ENCODE measurements at places on chromosomes 6 and 20.

- no peak for DNase-seq
Observed at GRCh38 chr6:36730424-36731380, 33.1 kb downstream of the RAB44 start.

GRCh38 chr6:19452495-19452894, 384.7 kb upstream of the ID4 start:
- no peak for DNase-seq

- no peak for DNase-seq
Observed at GRCh38 chr6:165618241-165618640, 44.8 kb downstream of the PDE10A start.

DNA sequence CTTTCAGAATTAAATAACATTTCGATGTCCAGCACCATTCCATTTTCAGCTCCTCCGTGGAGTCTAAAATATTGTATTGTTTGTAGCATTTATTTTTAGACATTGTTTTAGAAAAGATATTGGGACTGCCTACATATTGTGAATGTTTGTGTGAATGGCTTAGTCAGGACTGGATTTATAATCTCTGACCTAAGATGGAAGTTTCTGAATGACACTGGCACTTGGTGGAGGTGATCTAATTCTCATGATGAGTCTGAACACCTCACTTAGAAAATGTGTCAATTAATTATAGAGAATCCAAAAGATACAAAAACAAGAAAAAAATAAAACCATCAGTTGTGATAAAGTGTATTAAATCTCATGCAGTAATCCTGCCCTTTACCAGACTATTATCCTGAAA, 60.8 kb upstream of the HBS1L start:
- no peak for DNase-seq

DNA sequence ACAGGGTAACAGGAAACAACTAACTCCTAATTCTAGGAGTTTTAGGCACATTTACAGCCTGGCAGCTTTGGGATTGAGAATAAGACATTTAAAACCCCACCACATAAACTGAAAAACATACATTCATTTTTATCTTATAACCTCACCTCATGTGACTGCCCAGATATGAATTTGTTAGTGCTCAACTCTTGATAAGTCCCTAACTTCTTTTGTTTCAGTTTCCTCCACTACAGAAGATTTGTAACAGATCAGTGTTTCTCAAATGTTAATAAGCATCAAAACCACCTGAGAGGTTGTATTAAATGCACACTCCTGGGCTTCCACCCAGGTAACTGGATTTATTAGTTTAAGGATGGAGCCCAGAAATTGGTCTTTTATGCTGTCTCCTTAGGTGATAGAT, 190.1 kb upstream of the ARID1B start:
- no peak for DNase-seq

GRCh38 chr6:158789115-158789917, 29.9 kb downstream of the EZR start:
- no peak for DNase-seq

GRCh38 chr20:57395111-57395966, 4.1 kb downstream of the RBM38 start:
- DNase-seq = no peak

DNA sequence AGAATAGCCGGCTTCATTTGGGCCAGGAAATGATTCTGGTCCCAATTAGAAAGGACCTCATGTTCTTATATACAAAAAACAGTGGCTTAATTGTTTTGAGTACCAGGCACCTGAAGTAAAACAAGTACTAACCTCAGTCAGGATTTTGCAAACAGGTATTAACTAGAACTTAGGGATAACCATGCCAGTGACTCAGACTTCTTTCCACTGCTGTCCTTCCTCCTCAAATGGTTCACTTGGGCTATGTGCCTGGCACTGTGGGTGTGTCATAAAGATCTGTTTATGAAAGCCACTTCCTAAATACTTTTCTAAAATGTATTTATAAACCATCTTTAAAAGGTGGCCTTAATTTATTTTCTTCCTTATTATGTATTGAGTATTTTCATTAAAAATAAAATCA, 10.7 kb downstream of the CLDN20 start:
- peak; percentile 52 for DNase-seq

GRCh38 chr6:105270511-105270910, 90.7 kb upstream of the POPDC3 start:
- no peak for DNase-seq

DNA sequence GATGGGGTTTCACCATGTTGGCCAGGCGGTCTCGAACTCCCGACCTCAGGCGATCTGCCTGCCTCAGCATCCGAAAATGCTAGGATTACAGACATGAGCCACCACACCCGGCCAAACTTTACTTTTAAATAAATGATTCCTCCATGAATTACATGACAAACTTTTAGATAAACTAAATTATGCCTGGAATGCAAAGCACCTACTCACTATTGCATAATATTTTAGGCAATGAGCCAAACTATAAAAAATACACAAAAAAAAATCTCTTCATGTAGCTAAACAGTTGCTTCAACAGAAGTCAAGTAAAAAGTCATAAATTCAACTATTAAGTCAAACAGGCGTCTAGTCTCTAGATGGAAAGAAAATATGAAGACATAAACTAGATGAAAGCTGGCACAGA, 56.5 kb downstream of the PTPRK start:
- DNase-seq = peak; percentile 8

DNA sequence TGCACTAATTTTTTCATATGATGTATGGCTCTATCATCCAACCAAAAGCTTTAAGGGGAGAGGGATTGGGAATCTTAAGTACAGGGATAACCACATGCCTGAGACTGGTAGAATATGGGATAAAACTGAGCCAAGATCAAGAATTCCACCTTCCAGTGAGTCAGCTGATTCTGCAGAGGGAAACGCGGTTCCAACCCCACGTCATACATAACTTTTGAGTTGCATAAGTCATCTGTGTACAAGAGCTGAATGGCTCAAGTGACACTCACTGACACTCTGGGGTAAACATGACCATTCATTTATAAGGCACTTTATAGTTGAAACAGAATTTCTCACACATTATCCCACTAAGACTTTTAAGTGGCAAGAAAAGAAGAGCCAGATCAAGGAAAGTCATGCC, 16.4 kb downstream of the TRIM27 start:
- peak; percentile 68 for DNase-seq

DNA sequence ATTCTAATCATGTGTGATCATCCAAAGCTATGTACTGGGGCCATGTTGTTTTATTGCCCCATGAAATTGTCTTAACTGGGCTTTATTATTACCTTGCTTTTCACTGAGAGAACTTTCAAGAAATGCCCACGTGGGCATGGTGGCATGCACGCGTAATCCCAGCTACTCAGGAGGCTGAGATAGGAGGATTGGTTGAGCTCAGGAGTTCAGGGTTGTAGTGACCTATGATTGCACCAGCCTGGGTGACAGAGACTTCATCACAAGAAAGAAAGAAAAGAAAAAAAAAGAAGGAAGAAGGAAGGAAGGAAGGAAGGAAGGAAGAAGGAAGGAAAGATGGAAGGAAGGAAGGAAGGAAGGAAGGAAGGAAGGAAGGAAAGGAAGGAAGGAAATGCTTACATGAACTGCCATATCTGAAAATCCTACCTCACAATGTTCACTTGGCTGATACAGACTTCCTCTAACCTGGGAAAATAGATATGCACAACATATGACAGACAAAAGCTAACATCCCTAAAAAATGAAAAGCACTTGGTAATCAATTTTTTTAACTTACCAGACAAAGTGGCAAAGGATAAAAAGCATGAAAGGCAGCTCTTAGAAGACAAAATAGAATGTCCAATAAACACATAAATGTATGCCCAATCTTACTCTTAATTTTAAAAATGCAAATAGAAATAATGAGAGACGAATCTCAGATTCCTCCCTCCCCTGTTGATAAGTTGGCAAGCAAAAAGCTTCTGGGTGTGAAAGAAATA, 25.5 kb upstream of the TMEM244 start:
- DNase-seq = no peak

GRCh38 chr6:99821164-99821563, 172.9 kb downstream of the MCHR2 start:
- no peak for DNase-seq

DNA sequence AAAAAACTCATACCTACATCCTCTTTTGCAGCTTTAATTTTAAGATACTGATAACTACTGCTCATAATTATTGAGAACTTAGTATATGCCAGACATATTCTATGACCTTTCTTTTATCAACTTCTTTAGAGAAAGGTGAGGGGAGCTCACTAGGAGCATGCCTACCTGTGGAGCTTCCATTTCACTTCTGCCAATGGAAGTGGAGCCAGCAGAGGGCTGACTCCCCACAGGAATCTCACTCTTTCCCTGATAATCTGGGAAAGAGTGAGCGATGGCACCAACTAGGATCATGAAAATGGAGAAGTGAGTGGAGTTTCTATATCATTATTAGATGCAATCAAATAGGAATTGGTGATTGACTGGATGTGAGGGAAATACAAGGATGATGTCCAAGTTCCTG, 484.9 kb downstream of the LMBRD1 start:
- no peak for DNase-seq

DNA sequence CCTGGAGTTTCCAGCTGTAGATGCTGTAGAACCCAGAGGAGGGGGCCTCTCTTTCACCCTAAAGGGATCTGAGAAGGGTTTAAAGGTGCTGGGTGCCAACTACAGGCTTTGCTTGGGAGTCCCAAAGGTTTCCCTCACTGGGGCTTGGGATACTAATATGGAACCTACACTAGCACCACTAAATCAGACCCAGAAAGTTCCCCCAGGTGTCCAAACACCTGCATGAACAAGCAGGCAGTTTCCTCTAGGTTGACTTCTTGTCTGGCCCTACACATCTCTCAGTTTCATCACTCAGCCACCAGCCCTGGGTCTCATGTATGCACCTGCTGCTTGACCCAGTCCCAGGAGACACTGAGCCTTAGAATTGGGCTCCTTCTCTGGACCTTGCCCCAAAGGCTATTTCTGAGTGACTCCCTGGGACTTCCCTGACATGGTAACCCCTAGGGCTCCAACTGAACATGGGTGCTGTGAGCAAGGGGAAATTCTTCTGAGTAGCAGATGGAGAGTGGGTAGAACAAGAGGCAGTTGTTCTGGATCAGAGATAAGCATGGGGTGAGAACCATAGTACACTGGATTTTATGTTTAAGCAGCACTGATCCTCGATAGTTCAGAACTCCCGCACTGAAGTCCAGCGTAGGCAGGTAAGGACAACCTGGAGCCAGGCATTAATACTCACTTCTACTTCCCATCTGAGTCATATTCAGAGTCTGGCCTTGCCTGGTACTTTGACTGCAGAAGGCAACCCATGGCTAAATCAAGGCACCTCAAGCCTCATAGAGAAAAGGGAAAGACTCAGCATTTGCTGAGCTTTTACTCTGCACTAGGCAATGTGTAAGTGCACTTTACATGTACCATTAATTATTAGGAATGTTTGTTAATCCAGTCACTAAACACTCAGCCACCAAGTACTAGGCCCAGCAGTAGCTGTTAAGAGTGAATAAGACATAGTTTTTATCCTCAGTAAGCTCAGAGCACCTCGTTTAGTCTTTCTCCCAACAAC, 16.8 kb downstream of the BCL2L1 start:
- DNase-seq = no peak

DNA sequence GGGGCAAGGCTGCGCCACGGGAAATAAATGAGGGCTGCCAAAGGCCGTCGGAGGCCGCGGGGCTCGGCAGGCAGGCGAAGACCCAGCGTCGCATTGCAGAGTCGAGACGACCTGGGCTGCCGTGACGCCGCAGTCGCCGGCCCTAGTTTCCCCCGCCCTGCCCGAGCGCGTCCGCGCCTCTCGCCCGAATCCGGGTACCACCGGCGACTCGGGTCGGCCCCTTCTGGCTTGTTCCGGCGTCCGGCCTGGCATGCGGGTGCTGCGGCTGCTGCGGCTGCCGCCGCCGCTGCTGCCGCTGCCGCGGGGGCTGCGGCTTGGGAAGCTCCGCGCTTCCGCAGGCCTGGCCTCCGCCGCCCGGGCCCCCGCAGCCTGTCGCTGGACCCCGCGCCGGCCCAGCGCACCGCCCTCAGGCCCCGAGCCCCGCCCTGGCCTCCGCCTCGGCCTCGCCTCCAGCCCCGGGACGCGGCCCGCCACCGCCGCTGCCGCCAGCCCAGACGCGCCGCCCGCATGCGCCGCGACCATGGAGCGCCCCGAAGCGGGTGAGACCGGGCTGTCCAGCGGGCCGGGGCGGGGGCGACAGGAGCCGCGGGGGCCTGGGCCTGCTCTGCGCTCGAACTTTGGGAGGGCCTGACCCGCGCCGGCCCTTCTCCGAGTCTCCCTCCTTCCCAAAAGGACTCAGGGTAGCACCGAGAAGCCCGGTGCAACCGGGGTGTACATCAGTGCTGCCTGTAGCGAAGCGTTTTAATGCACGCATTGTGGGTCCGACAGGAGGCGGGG, at the start of gene AKAP7:
TSS of gene AKAP7 (plus strand) at position 224 of the 777 bp plus-strand sequence. CDS start at position 521, 297 bp downstream.
- DNase-seq = peak; percentile 79

- no peak for DNase-seq
Observed at GRCh38 chr6:34349211-34349610, 43.3 kb downstream of the NUDT3 start.

DNA sequence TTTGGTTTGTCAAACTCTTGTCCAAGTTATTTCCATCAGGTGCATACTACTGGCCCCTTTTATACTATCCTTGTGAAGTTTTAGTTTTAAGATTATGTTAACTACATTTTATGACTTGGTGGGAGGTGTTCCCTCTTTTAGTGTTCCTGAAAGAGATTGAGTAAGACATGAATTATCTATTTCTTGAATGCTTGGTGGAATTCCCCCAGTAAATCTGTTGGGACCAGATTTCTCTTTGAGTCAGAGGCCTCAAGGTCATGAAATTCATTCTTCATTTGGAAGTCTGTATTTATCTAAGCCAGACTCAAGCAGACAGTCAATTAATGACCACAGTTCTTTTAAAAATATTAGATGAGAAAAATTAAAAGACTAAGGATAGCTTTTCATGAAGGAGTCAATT, 81.3 kb downstream of the MOXD1 start:
- DNase-seq = peak; percentile 37

GRCh38 chr6:38593409-38593808, 46.3 kb downstream of the BTBD9 start:
- no peak for DNase-seq

DNA sequence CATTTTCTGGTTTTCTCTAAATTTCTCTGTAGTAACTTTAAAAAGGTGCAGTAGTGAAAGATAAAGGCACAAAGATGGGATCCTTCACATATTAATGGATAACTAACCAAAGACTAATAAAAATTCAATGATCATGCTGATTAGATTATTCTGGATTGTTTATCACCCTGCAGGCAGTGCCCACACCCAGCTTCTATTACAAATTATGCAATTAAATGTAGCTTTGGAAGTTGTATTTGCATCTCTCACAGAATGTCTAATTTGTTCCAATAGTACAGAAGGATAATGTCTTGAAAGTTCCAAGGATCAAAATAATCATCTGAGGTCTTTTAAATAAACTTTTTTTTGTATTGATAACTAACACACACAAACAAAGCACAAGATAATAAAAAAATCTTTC, 837.6 kb downstream of the HACE1 start:
- no peak for DNase-seq

GRCh38 chr6:43211955-43212354, 17.3 kb downstream of the DNPH1 start:
- no peak for DNase-seq

DNA sequence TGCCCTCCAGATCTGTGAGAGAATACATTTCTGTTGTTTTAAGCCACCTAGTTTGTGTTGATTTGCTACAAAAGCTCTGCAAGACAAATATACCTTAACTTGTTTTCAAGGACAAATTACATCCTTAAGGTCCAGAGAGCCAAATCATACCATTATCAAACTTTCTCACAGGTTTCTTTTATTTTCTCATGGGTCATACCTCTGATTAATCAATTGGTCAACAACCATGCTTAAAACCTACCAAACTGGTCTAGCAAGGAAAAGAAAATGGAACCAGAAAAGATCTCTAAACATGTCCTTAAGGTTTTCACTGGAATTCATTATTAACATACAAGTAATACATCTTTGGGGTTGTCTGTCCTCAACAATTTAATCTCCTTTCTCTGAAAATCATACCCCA, 535.0 kb downstream of the CD83 start:
- DNase-seq = no peak
